ENCODE measurements at places on chromosomes 7 and 10.
A peak's percentile ranks its signal among the peaks of the same experiment; 100 is the strongest.

DNA sequence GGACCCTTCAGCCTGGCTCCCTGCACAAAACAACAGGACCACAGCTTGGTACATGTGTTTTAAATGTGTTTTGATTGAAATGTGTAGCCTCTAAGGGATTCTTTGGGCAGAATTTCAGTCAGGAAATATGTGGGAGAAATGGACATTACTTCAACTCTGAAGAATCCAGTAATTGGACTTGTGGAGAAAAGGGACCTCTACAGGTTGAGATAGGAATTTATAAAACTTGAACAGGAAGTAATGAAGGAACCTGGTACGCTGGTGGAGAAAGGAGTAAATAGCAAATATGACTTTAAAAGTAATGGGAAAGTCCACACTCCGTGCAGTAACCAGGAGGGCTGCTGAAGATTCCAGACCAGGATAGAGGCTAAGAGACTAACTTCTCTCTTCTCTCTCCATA is 220.5 kb downstream of the LHFPL3 start:
- no peak for DNase-seq

DNA sequence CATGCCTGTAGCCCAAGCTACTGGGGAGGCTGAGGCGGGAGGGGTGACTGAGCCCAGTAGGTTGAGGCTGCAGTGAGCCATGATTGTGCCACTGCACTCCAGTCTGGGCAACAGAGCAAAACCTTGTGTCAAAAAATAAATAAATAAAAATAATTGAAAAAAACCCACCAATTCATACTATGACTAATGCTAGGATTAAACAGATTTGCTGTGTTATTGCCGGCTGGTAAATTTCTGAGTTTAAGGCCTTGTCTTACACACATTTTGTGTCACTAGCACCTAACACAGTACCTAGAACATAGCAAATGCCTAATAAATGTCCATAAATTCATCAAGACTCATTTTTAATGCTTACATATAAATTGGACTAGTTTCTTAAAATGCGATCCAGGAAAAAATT is 8.7 kb downstream of the ESYT2 start:
- DNase-seq, result no peak

GRCh38 chr7:117338020-117338419 is 15.2 kb upstream of the WNT2 start:
- DNase-seq, result no peak

DNA sequence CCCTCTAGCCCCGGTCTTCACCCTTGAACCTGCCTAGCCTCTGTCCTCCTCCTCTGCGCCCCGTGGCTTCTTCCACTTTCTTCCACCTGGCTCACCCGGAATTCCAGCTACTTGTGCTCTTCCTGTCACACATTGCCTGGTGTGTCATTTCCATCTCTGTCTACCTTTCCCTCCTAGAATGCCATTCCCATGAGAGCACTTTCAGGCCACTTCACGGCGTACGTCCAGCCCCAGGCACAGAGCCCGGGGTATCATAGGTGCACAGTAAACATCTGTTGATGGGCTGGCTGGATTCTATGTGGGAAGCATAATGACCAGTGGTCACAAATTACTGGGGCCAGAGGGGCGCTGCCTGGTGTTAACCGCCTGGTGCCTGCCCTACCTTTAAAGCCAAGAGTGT is 161.3 kb downstream of the CUX1 start:
- DNase-seq, result no peak

- no peak for DNase-seq
Measured at GRCh38 chr7:18788026-18788425, 292.5 kb downstream of the HDAC9 start.

GRCh38 chr7:28312948-28313347 is 99.4 kb upstream of the CREB5 start:
- no peak for DNase-seq

DNA sequence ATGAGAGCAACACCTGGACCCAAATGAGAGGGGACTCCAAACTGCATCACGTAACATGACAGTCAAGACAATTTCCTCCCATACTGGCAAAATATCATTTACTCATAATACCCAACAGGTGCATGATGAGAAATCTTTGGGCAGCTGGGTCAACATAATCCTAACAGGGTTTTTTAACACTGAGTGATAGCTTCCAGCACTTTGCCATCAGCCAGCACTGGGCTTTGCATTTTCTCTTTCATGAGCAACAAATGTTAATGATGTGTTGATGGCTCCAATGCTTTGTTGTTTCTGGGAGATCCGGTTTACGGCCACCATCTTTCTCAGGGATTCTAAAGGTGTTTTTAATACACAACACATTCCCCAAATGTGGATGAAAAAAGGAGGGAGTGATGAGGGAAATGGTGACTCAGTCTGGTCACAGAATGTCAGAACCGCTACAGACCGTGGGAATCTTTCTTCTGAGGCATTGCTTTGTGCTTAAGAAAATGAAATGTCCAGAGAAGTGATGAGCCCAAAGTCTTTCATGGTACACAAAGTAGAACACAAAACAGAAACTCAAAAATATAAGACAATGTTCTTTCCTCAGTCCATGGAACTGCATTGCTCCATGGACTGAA is 705.7 kb upstream of the IGFBP3 start:
- DNase-seq, result no peak

DNA sequence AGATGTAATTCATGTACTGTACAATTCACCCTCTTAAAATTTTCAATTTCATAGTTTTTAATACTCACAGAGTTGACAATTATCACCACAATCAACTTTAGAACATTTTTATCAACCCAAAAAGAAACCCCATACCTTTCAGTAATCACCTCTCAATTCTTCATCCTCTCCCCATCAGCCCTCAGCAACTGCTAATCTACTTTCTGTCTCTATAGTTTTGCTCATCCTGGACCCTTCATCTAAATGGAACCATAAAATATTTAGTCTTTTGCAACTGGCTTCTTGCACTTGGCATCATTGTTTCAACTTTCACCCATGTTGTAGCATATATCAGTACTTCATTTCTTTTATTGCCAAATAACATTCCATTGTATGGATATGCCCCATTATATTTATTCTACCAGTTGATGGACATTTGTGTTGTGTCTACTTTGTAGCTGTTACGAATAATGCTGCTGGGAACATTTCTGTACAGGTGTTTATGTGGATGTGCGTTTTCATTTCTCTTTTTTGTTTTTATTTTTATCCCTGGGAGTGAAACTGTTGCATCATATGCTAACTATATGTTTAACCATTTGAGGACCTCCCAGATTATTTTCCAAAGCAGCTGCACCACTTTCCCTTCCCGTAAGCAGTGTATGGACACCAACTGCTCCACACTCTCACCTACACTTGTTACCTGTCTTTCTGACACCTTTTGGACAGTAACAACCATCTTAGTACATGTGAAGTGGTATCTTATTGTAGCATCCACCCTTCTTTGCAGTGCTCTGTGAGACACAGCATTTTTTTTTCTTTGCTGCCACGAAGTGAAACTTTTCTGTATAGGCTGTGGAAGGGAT is 65.4 kb upstream of the APBB1IP start:
- no peak for DNase-seq

DNA sequence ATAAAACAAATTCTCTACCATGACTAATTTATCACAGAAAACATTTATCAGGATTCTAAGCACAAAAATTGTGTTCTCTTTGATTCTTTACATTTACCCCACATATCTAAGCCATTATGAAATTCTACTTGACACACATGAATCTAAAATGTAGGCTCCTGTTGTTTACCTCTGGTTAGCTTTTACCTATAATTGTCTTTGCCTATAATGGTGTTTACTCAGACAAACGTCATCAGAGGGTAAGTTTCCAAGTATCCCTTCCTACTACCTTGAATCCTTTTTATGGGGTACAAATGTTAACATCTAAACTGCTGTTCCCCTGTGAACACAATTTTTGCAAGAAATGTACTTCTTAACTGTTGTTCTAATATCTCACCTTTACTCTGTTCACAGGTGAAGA is 63.5 kb downstream of the MINDY3 start:
- DNase-seq, result no peak

- no peak for DNase-seq
Measured at GRCh38 chr10:26697922-26698608, 564 bp downstream of the PDSS1 start.

GRCh38 chr10:76396134-76396533 is 964.7 kb downstream of the LRMDA start:
- no peak for DNase-seq

DNA sequence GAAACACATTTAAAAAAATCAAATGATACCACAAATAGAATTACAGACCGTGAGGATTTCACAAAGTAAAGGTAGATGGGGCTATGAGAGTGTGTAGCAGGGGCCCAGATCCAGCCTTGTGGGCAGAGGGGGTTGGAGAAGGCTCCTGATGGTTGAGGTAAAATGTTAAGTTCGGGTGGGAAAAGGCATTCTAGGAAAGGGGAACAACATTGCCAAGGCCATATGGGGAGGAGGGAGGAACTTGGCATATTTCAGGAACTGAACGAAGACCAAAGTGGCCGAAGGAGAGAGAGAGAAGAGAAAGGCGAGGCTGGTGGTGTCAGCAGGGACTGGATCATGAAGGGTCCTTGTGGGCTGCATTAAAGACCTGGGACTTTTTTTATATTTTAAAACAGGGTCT is 98.9 kb downstream of the CARD11 start:
- no peak for DNase-seq

DNA sequence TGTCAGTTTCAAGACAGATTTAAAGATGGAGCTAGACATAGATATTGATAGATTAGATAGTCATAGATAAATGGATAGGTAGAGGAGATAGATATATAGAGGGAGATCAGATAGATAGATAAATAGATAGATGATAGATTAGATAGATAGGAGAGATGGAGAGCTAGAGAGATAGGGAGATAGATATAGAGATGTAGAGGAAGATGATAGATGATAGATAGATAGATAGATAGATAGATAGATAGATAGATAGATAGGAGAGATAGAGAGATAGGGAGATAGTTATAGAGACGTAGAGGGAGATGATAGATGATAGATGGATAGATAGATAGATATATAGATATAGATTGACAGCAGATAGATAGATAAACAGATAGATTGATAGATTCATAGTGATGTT is 1038.8 kb upstream of the AUTS2 start:
- no peak for DNase-seq

- DNase-seq, result no peak
Measured at GRCh38 chr7:157775560-157776332, 438.9 kb downstream of the DNAJB6 start.

- DNase-seq, result no peak
Measured at GRCh38 chr10:19946791-19947190, 130.6 kb downstream of the PLXDC2 start.

GRCh38 chr10:17062955-17063484 is 66.6 kb downstream of the CUBN start:
- no peak for DNase-seq

DNA sequence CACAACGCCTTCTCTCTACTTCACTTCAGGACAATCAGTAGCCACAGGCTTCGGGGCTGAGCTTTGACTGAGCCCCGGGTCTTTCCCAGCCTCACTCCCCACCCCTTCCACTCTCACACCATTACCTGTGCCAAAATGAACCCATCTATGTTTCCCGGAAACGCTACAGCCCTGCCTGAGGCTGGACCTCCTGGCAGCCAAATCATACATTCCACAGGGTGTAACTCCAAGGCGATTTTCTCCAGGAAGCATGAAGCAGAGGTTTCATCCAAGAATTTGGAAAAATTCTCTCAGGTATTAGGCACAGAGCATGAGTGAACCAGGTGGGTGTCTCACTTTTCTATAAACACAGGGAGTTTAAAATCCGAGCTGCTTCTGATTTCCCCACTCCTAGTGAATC is 286.3 kb downstream of the TNS3 start:
- no peak for DNase-seq

GRCh38 chr7:10888861-10889260 is 84.8 kb upstream of the PHF14 start:
- no peak for DNase-seq

GRCh38 chr10:133335246-133336117 is 1.2 kb downstream of the CALY start:
- DNase-seq, result peak; percentile 51

Data from stimulated activated CD8-positive, alpha-beta memory T cell treated with anti-CD3 and anti-CD28 coated beads, Interleukin-7, amount 100 ng/mL, for 1 hour (primary cell).